ENCODE measurements at places on chromosomes 2 and 18.

DNA sequence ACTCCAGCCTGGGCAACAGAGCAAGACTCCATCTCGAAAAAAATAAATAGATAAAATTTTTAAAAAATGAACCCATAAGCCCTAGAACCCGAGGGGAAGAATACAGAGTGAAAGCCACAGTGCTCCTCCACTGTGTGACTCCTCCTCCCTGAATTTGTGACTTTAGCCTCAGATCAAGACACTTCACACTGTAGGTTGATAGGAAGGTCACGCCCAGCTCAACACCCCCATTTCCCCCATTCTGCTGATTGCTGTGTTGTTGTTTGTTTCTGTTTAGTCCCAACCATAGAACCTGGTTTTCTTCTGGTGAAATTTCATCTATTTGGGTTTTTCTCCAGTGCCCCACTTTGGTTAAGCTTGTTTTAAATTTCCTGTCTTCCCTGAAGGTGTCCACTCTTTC lies 102.2 kb downstream of the VIT start:
- DNase-seq: peak; percentile 5

- DNase-seq: no peak
Measured at GRCh38 chr2:45388541-45389100, 222.4 kb downstream of the SRBD1 start.

DNA sequence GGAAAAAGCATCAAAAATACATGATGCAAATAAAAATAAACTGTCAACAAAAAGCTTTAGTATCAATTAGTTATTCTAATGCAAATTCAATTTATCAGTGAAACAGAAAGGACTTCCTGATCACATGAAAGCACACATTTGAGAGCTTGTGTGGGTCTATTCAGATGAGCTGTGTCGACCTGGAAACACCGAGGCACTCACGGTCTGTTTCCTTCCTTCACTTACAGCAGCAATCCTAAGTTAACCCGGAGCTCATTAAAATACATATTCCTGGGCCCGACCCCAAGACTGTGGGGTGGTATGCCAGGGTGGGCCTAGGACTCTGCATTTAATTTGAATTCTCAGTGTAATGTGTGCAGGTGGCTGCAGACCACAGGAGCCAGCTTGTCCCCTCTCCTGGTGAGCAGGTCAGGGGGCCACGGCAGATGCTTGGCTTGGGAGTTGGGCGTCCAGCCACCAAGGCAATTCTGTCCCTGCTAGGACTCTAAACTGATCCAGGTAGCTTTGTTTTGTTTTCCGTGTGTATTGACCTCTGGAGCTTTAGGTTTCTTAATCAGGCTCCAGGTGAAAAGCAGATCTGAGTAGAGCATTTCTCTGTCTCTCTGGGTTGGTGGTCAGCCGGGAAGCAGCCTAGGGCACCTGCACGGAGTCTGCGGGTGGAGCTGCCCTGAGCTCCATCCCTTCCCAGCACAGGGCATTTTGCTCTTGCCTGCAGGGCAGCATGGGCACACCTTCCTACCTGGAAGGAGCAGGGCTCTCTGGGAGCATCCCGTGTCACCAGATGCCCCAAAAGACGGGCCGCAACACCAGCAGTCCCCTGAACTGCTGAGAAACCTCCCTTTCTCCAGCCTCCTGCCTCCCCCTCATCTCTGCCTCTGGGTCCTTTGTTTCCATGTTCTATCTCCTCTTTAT lies 9.0 kb downstream of the MBP start:
- DNase-seq: no peak

- DNase-seq: no peak
Measured at GRCh38 chr2:32417659-32418058, 60.8 kb downstream of the BIRC6 start.

- no peak for DNase-seq
Measured at GRCh38 chr2:171360905-171361304, 72.9 kb downstream of the METTL8 start.

DNA sequence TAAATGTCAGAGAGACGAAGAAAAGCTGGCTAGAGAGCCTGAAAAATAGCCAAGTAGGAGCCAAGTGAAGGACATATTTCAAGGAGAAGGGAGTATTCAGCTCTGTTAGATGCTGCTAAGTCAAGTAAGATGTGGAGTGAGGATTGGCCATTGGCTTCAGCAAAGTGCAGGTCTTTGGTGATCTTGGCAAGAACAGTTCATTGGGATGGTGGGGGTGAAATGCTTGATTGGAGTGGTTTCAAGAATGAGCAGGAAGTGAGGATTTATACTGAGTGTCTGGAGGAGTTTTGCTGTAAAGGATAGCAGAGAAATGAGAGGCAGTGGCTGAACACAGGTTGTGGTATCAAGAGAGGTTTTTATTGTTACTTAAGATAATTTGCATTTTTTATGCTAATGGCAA lies 139.7 kb downstream of the PRPF40A start:
- DNase-seq: no peak

GRCh38 chr2:98729652-98730051 lies 1.3 kb downstream of the MGAT4A start:
- DNase-seq: no peak

DNA sequence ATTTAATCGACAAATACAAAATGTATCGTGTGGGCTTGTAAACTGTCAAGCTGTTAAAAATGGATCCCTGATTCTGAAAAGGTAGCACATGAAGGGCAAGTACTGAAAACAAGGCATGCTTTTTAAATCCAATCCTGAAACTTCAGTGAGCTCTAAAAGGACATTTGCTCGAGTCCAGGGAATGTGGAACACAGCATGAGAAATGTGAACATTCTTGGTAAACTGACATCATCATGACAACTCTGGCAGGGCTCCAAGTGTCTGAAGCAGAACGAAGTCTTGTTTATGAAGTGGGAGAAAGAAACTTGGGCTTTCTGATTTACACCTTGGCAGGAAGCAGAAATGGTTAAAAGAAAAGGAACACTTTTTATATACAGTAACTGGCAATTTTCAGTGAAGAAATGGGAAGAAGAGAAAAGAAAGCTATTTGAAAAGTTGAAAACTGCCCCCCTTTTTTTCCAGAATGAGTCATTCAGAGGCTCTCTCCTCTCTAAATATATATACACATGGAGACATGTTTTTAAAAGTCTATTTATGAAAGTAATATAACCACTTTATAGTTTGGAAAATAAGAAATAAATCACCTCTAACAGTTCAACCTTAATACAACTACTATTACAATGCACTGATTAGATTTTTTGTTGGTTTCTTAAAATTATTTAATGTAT lies 120.8 kb downstream of the GAREM1 start:
- DNase-seq: no peak

DNA sequence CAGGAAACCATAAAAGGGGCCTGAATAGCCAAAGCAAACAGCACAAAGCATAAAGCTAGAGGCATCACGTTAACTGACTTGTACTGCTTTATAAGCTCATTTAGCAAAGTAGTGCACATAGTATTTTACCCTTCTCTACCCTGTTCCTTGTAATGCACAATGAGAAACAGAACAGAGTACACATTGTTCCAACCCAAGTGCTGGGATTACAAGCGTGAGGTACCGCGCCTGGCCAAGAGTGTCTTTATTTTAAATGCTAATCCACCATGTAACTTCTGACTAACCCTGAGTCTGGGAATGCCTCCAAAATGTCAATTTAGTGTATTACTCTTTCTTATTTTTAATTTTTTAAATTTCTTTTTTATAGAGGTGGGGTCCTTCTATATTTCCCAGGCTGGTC lies 46.4 kb upstream of the STON1 start:
- DNase-seq: no peak

Measured in effector memory CD8-positive, alpha-beta T cell (primary cell).